Activated T-cell treated with anti-CD3 and anti-CD28 coated beads for 24 hours (primary cell): ENCODE measurements at places on chromosomes 3 and 15.

- DNase-seq: no peak
These were observed 675.6 kb downstream of the GRM7 start for GRCh38 chr3:7536510-7536909.

- DNase-seq: no peak
These were observed 113.5 kb downstream of the GMPS start for GRCh38 chr3:155983834-155984474.

DNA sequence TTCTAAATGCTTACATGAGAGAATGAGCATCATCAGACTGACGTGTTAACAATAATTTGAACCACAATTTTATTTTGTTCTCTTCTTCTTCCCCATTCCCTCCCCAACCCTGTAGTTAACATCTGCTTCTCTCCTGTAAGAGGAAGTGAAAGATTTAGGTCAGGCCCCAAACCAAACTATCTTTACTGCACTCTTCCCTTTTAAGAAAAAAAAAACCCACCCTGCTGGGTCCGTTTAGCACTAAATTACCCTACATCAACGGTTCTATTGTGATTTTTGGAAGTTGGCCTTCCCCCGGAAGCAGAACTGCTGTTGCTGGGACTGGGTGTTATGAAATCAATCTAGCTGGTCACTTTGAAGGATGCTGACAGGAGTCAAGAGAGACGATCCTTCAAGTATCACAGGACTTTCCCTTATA lies 49.4 kb downstream of the NFKBIZ start:
- no peak for DNase-seq

- no peak for DNase-seq
These were observed 90.0 kb upstream of the ANKRD34C start for GRCh38 chr15:79192462-79193036.

GRCh38 chr3:117822416-117822815 lies 1112.8 kb downstream of the TUSC7 start:
- DNase-seq: no peak

GRCh38 chr3:155512175-155512866 lies 218.8 kb upstream of the STRIT1 start:
- no peak for DNase-seq

DNA sequence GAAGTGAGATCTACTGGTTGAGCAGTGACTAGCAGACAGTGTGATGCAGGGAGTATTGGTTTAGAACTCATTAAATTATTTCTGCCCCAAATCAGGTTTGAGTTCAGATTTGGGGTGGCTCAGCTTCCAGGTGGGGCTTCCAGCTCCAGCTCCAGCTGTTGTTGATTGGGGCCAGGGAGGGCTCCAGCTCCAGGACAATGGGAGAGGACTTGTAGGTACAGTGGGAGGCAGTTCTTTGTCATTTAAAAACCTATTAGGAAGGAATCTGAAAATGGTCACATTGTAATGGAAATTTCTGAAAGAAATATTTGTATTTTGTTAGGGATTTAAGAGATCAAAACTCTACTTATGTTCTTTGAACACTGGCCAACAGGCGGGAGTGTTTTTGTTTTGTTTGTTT lies 97.0 kb downstream of the FNDC3B start:
- no peak for DNase-seq

GRCh38 chr3:181344331-181344730 lies 354.8 kb upstream of the DNAJC19 start:
- DNase-seq: no peak

GRCh38 chr3:33278163-33278562 lies 921 bp downstream of the FBXL2 start:
- DNase-seq: no peak

DNA sequence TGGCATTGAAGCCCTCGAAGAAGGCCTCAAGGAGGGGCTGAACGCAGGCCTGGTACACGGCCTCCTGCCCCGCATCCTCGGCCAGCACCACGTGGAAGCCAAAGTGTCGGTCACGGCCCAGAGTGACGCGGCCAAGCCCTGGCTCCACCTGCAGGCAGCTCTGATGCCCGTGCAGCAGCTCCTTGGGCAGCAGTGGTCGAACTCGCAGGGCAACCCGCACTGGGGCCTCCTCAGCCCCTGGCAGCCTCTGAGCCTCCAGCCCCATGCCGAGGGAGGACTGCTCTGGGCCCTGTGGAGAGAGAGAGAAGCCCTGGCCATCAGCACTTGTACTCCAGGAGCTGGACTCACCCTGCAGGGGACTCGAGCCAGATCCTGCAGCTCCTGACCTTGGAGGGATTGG lies 2.6 kb downstream of the KIF7 start:
- no peak for DNase-seq

GRCh38 chr15:80596521-80596976 lies 98.6 kb upstream of the ABHD17C start:
- DNase-seq: no peak

- no peak for DNase-seq
These were observed 398.3 kb upstream of the PPP2R3A start for GRCh38 chr3:135567223-135567622.

- no peak for DNase-seq
These were observed 14.2 kb downstream of the IQGAP1 start for GRCh38 chr15:90402223-90402622.

GRCh38 chr3:72274493-72275330 lies 489.8 kb upstream of the PROK2 start:
- DNase-seq: no peak

DNA sequence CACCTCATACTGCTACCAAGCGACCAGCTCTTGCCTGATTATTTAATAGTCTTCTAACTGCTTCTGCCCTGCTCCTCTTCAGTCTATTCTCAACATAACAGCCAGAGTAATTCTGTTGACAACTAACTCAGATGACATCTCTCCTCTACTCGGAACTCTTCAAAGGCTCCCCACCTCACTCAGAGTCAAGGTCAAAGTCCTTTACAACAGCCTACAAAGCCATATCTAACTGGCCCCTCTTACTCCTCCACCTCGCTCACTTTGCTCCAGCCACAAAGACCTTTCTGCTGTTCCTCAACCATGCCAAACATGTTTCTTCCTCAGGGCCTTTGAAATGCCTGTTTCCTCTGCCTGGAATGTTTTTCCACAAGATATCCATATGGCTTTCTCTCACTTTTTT lies 43.6 kb downstream of the PIK3R4 start:
- no peak for DNase-seq

DNA sequence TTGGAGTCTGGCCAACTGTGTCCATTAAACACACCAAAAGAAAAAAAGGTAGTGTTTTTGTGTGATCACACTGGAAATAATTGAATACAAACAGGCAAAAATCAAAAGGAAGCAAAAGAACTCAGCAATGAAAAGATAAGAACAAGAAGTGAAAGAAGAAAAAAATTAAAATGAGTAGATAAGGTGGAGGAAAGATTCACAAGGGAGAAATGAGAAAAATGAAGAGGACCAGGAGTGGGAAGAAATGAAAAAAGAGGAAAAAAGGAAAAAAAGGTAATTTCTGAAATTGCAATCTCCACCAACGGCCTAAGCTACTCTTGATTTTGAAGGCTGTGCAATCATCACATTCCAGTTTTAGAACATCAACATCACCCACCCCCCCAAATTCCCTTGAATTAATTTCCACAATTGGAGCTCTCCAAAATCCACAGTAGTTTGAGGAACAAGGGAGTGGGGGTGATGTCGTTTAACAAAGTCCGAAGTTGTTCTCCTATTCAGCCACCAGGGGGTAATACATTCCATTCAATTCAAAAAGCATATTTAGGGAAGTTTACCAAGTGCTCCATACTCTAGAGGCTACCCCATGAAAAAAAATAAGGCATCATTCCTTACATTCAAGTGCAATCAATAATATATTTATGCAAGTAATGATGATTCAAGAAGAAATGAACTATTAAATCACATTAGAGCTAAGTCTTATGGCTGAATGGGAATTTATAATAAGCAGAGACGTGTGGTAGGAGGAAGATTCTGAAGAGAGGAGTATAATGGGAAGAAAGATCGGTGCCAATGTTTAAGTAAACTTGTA lies 37.4 kb downstream of the ZNF860 start:
- no peak for DNase-seq

GRCh38 chr3:38655708-38656300 lies 6.3 kb upstream of the SCN5A start:
- no peak for DNase-seq

- DNase-seq: no peak
These were observed 13.5 kb downstream of the BFSP2 start for GRCh38 chr3:133413161-133414020.

DNA sequence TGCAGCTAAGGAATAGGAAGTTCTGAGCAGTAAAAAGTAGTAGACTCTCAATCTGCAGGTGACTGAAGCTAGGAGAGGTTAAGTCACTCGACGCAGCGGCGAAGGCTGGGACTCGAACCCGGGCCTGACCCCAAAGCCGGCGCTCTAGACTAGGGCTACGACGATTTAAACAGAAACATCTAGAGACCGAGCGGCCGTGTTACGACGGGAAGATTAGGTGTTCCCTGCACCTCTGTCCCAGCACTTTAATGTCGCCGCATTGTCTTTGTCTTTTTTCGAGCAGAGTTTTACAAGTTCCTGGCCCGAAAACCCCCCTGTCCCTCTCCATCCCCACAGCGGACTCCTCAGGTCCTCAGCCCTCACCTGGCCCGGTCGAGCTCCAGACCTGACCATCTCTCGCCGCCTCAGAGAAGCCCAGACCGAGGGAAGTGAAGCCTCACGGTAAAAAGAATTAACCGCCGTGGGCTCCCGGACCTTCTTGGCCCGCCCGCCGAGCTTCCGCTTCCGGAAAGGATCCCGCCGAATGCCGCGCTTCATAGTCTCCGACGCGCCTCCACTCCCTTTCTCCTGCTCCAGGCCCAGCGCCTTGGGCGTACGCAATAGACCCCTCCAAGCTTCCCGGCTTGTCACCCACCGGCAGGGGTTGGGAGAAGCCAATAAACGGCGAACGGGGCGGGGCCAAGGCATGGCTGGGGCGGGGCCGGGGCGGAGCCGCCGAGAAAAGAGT lies at the start of gene CCDC14:
Gene CCDC14, minus strand, starts transcription at position 449 of the 727 bp plus-strand sequence. Its CDS starts 56 bp downstream, at position 393.
- DNase-seq: peak; percentile 80

DNA sequence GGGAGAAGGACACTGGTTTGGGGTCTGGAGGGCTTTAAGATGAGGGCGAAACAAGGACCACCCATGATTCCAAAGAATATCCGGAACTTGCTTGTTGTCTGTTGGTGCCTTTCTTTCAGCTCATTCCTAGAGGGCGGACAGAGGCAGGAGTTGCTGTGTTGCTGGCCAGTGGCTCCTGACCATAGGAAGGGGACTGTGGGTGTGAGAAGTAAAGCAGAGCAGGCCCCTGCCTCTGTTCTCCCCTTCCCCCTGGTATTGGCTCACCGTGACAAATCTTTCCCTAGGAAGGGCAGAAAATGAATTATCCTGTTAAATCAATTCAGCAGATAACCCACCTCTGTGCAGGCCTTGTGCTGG lies 89.1 kb downstream of the LIPC start:
- DNase-seq: no peak

DNA sequence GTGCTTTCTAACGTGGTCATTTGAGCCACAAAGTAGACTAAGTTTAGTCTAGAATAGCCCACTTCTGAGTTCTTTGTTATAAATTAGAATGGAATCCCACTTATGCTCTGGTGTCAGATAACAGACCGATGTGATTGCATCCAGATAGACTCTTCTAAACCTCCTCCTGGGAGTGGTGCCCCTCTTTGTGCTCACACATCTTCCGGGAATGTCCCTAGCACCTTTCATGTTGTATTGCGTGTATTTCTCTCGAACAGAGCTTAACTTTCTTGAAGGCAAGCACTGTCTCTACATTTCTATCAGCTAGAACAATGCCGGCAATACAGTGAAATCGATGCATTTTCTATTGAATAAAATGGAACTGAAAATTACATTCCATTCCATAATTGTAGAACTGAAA lies 23.0 kb downstream of the CP start:
- no peak for DNase-seq

DNA sequence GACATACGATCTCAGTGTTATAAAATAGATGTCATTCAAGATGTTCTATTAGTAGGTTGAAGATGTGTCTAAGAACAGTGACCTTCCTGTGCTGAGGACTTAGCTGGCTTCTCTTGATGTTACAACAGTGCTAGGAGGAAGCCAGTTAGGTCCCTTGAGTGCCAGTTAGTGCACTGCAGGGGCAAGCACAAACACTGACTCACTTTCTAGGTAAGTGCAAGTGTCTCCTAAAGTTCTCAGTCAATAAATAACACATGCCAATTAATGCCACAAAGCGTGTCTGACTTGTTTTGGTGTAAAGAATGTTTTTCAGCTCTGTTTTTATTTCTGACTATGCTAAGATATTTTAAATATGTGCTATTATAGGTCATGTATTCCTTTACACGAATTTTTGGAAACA lies 211.8 kb downstream of the NAALADL2 start:
- no peak for DNase-seq

DNA sequence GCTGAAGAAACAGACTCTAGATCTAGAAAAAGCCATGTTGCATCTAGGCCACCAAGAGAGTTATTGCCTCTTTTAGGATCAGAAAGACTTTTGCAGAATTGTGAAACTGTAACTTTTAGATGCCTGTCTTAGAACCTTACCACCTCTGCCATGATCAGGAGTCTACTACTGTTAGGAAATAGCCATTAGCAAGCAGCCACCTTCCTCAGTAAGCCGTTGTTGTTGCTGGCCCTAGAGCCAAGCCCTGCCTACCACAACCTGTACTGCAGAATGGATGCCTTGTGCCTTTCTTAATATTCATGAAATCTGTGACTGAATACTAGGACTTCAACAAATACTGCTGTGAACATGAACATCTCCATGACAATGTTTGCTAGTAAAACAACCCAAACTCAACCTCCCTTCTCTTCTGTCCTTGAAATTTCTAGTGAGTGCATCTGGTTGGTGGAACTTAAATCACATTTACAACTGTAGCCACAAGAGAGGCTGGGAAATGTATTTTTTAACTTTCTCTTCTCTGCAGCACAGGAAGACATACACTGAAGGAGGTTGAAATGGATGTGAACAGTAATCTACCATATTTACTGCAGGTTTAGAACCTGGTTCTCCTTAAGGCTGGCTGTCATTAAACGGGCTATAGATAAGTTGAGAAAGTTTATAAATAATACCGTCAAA lies 20.7 kb downstream of the RASA2 start:
- DNase-seq: no peak

DNA sequence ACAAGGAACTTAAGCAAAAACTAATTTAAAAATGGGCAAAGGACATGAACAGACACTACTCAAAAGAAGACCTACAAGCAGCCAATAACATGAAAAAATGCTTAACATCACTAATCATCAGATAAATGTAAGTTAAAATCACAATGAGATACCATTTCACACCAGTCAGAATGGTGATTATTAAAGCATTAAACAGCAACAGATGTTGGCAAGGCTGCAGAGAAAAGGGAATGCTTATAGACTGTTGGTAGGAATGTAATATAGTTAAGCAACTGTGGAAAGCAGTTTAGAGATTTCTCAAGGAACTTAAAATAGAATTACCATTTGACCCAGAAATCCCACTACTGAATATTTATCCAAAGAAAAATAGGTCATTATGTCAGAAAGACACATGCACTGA lies 482.2 kb downstream of the SQOR start:
- no peak for DNase-seq
